Cardiac fibroblast (primary cell): ENCODE measurements at places on chromosomes 7 and 10.

- peak; percentile 54 for DNase-seq
Observed at GRCh38 chr10:62632071-62632809, 172.3 kb upstream of the ADO start.

- no peak for DNase-seq
Observed at GRCh38 chr7:67518580-67518979, 521.9 kb downstream of the TYW1 start.

DNA sequence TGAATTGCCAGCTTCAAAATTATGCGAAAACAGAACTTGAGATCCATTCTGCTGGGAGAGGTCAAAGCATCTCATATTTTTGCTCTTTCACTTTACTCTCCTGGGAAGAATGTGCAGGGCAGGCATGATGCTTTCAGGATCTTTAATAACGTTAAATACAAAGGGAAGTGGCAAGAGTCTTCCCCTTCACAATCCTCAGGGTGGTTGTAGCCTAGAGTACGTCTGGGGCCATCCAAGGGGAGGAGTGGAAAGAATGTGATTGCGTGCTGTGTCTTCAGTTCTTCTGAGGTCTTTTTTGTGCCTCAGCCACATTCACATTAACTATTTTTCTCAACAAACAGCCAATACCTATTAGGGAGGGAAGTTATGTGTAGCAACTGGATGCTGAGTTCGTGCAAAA is 207.3 kb downstream of the HGF start:
- no peak for DNase-seq

DNA sequence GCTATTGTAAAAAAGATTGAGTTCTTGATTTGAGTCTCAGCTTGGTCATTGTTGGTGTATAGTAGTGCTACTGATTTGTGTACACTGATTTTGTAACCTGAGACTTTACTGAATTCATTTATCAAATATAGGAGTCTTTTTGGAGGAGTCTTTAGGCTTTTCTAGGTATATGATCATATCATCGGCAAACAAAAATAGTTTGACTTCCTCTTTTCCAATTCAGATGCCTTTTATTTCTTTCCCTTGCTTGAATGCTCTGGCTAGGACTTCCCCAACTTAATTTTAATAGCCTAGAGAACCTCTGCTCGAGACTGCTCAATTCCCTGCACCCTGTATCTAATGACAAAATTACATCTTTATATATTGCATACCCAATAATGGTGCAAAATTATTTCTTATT is 154.4 kb downstream of the CCDC7 start:
- DNase-seq: no peak

- peak; percentile 77 for DNase-seq
Observed at GRCh38 chr10:79242620-79243152, 104.6 kb upstream of the PPIF start.

GRCh38 chr10:3535001-3535400 is 250.0 kb downstream of the KLF6 start:
- no peak for DNase-seq

DNA sequence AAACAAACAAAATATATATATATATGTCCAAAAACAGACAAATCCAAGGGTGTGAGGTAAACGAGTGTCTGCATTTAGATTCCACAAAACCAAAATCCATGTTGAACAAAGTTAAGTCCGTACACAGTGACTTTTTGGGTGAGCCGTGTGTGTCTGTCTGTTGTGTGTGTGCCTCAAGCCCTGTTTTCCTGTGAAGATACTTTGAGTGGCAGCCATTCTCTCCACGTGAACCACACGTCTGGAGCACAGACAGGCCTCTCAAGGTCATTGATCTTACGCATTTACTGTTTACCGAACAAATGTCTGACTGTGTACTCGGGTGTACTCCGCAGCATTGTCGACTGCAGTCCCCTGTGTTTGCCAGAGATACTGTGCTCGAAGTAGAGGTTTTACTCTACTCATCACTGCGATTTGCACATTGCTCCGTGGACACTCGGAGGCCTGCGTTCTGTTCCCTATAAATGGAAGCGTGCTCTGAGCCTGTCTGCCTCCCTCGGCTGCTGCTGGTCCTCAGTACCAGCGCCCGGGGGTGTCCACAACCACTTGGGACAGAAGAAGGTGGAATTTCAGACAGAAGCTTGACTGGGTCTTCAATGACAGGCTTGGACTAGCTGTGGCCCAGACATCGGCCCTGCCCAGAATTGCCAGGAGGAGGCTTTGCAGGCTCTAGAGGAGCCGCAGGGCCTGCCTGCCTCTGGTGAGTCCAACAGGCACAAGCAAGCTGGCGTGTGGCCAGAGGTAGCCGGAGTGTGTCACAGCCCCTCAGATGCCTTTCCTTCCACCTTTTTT is 22.1 kb downstream of the CYP17A1 start:
- DNase-seq: peak; percentile 89

GRCh38 chr10:10213237-10213636 is 804.4 kb upstream of the CELF2 start:
- no peak for DNase-seq

GRCh38 chr7:80859272-80859970 is 59.4 kb downstream of the SEMA3C start:
- DNase-seq: peak; percentile 66

GRCh38 chr10:58282615-58283014 is 13.7 kb downstream of the CISD1 start:
- DNase-seq: peak; percentile 78

DNA sequence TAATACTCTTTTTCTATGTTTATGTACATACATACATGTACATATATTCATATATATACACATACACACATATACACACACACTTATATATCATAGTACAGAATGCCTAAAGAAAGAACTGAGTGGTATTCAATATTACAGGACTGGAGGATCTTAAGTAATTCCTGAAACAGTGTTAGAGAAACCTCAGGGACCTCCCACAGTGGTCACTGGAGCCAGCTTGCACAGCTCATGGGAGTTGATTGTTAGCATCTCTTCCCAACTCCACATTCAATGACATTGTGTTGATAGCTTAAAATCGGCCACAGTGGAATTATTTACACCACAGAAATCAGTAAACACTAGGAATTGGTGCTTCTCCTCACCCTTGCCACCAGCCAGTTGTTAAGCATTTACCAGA is 6.0 kb downstream of the LRRC17 start:
- DNase-seq: no peak

DNA sequence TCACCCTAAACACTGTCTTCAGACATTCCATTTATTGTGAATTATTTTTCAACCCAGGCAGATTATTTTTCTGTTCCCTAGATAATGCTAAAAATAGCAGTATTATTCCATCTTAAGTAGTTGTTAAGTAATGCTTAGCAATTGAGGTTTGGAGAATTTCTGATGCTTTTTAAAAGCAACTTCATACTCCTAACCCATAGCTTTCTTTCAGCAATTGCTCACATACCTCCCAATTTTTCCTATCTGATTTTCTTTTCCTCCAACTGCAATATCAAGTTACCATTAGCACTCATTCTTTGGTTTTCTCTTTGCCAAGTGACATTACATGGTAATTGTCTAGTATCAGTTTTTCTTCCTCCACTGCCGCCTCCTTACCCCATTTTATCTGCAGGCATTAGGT is 104.7 kb downstream of the GPR85 start:
- no peak for DNase-seq

DNA sequence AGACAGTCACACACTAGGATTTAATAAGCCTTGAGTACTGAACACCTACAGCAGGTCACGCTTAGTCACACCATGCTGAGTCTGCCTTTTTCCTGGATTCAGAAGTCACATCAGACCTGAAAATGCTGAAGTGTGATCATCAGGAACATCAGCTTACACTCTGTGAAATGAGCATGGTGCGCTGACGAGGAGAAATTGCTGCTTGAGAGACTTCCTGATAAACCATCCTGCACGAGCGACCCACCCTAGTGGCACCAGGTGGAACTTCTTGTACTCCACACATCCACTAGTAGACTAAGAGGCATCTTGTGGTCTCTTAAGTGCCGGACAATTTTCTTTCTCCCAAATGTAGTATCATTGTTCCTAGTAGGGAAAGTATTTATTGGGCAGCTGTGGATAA is 51.8 kb upstream of the MRLN start:
- peak; percentile 51 for DNase-seq

- DNase-seq: no peak
Observed at GRCh38 chr7:146701166-146701565, 584.6 kb downstream of the CNTNAP2 start.

DNA sequence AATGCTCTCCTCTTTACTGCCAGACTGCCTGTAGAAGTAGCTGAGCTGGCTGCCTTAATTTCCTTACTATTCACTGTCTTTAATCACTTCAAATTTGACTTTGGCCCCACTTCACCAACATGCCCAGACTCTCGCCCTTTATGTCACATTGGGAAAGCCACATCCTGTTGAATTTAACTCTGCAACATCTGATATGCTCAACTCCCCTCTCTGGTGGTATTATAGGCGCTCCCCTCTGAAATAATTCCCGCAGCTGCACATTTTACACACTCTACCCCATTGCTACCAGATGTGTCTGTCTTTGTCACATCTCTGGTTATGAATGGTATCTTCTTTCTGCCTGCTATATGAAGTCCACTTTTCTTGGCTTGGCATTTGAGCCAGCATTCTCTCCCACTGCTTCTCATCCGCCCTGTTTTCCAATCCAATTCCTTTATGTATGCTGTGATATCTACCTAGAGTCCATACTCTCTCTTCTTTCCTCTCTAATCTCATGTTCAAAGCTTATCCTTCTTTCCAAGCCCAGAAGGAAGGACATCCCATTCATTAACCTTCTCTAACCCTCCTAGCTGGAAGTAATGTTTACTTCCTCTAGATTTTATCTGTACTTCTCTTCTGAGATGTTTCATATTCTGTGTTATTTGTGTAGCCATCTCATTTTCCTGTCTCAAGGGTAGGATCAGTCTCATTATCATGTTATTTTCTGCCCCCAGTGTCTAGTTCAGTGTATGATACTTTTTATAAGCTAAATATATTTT is 134.5 kb downstream of the ST7 start:
- no peak for DNase-seq

GRCh38 chr10:53957401-53957800 is 843.6 kb downstream of the PCDH15 start:
- DNase-seq: no peak

- peak; percentile 87 for DNase-seq
Observed at GRCh38 chr10:30493609-30494530, 59.9 kb downstream of the MAP3K8 start.

GRCh38 chr10:14660831-14661230 is 113.9 kb downstream of the FAM107B start:
- no peak for DNase-seq

- peak; percentile 98 for DNase-seq
Observed at GRCh38 chr7:75738975-75739795, 444 bp upstream of the HIP1 start.

DNA sequence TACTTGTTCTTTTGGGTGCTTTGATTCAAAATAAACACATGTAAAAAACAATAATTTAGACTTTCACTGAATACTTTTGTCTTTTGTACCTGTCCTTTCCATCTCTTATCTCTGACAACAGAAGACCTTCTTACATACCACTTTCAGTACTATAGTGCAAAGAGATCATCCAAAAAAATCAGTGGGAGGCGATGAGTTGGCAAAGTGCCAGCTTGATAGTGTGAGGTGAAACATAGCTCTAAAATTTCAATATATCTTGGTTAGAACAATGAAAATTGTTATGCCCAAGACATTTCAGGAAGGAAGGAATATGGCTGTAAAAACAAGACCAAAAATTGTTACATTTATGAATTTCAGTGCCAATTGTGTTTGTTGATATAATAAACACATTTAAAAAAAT is 390.2 kb upstream of the COBL start:
- DNase-seq: no peak

DNA sequence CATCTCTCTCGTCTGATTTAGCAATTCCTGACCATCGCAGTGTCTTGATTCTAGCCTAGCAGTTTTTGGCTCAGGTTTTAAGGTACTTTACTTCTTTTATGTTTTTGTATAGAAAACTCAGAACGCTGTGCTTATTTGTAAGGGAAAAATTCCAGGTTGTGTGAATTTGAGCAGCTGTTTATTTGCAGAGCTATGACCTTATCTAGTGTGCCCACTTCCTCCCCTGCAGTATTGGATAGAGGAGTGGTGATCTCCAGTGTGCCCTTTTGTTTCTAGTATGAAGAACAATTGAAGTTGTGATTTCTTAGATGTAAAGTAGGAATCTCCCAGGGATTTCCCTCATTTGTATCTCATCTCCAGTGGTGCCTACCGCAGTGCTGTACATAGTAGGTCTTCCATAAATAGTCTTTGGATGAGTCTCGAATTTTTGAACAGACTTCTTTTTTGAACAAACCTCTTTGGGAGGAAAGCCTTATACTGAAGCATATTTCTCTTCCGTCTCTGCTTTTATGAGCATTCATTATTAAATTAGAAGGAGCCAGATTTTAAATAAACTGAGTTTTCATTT is 40.0 kb downstream of the GARS1 start:
- no peak for DNase-seq

GRCh38 chr10:82953909-82954308 is 1078.9 kb downstream of the NRG3 start:
- DNase-seq: no peak

DNA sequence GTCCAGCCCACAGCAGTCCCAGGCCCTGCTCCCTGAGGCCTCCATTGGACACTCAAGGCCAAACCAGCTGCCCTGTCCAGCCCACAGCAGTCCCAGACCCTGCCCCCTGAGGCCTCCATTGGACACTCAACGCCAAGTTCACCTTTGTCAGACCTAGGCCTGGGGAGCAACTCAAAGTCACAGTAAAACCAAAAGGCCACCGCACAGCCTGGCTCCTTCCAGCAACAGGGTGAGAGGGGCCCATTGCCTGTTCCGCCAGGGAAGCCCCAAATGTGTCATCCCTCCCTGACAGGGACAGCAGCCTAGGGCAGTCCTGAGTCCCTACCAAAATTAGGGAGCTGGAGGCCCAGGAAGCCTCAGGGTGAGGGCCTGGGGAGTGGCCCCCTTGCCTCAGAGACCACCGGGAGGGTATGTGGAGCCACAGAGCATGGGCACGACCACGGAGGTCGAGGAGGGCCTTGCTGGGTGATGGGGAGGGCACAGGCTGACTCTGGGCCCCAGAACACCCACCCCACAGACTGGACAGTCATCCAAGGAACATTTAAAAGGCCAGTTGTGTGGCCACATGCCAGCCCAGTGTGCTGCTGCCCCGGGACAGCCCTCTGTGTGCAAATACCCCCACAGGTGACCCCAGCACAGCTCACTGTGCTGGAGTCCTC is 66.5 kb upstream of the PPP2R2D start:
- no peak for DNase-seq

DNA sequence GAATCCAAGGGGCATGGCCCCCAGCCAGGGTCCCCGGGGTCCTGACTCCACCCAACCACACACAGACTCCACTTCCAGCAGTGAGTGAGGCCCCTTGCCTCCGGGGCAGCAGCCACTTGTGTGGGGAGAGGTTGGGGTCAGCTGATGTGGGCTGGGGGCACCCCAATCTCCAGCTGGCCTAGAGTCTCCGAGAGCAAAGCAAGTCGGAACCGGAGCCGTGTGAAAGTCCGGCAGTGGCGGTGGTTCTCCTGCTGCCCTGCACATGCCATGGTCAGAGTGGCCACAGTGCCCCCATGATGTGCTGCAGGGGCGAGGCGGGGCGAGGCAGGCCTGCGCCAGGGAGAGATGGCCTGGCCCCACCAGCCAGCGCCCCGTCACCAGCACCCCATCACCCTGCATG is 74.6 kb downstream of the PDGFA start:
- DNase-seq: no peak
